ENCODE measurements at places on chromosomes 6 and 20.

- no peak for DNase-seq
These were observed 20.1 kb upstream of the NCOA3 start for GRCh38 chr20:47481330-47482216.

GRCh38 chr20:20455926-20456325 lies 88.0 kb downstream of the INSM1 start:
- DNase-seq = no peak

GRCh38 chr20:51434580-51435247 lies 107.8 kb downstream of the NFATC2 start:
- no peak for DNase-seq

DNA sequence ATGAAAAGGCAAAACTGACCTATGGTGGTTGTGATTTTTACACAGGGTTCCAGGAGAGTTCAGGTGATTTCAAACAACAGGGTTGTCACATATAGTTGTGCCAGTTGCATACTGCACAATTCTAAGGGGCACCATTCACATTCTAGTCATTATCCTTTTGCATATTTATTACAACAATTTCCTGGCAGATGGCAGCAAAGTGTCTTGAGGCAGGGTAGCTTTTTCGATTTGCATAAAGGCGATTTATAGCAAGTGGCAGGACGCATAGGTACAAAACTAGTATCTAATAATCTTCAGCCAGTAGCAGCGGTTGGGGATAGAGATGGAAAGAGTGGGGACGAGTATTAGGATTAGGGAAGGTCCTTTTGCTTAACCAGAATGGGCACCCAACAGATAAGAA lies 46.5 kb upstream of the TRAF3IP2 start:
- no peak for DNase-seq

- no peak for DNase-seq
These were observed 68.5 kb upstream of the TENT5A start for GRCh38 chr6:81820980-81821379.

DNA sequence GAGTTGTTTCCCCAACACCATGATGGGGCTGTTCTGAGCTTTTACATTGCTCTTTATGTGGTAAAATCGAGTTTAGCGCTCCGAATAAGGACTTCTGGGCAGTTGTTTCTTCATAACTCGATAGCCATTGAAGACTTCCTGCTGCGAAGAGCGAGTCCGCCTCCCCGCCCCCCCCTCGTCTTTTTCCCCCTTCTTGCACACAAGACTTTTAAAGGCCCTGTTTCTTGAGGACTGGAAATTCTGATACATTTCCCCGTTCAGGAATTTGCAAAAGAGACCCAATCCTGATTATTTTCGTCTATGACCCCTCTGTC lies 1.5 kb upstream of the CITED2 start:
- DNase-seq = no peak
